ENCODE measurements at places on chromosomes 3 and 15.
A peak's percentile ranks its signal among the peaks of the same experiment; 100 is the strongest.

DNA sequence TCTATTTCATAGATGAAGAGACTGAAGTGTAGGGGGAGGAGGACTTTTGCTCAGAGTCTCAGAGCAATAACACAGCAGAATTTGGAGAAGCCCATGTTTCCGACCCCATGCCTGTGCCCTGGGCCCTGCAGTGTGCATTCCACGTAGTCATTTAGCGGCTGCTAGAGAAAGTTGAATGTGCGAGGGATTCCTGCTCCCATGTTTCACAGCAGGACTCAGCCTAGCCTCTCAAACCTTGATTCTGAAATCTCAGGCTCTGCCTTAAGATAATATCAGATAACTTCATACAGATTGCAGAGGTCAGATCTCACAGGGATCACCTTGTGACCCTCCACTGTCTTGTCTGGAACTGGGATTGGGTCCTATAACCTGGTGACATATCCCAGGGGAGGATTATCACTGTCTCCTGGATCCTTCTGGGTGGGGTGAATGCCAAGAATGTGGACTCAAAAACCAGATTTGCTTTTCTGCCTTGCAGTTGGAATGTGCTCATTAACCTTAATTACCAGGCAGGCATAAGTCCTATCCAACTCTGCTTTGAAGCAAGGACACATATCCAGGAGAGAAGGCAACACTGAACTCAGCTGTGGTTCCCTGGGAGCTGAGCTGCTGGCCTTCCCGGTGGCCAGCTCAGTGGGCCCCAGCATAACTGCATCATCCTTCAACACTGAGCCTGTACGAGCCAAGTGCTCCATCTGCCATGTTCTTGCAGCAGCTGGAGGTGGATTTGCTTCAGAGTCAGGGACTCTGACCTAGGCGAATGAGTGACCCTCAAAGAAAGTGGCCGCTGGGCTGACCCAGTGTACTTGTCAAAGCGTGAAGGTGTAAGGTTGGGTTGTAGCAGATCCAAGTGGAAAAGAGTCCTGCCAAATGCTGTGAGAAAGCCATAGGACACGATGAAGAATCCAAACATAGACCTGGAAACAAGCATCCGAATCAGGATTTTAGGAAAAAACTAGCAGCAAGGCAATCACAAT is 43.0 kb downstream of the CTXND1 start:
- no peak for DNase-seq

GRCh38 chr15:26771578-26772153 is 1.2 kb downstream of the GABRB3 start:
- peak; percentile 49 for DNase-seq

- DNase-seq = no peak
These were observed 103.0 kb downstream of the SUCNR1 start for GRCh38 chr3:151976211-151977050.

GRCh38 chr3:19972054-19972453 is 25.2 kb downstream of the RAB5A start:
- no peak for DNase-seq

- no peak for DNase-seq
These were observed 172.0 kb downstream of the MCTP2 start for GRCh38 chr15:94403331-94403730.

DNA sequence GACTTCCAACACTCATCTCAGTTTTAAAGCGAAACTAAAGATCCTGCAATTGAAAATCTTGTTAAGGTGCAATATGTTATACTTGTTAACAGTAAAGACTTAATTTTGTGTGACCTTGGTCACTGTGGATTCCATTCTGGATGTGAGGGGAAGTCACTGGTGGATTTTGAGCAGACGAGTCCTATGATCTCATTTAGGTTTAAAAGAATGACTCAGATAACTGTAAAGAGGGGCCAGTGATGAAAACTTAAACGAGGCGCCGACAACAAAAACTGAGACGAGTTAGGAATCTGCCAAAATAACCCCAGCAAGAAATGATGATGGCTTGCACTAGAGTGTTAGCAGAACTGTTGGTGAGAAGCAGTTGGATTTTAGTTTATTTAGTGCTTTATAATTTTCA is 56.5 kb downstream of the LRRC28 start:
- no peak for DNase-seq

- DNase-seq = no peak
These were observed 271.5 kb downstream of the IL5RA start for GRCh38 chr3:2838546-2839157.

- no peak for DNase-seq
These were observed 10.3 kb downstream of the GK5 start for GRCh38 chr3:142215106-142215505.

GRCh38 chr15:69758291-69758771 is 305.7 kb downstream of the RPLP1 start:
- DNase-seq = no peak

DNA sequence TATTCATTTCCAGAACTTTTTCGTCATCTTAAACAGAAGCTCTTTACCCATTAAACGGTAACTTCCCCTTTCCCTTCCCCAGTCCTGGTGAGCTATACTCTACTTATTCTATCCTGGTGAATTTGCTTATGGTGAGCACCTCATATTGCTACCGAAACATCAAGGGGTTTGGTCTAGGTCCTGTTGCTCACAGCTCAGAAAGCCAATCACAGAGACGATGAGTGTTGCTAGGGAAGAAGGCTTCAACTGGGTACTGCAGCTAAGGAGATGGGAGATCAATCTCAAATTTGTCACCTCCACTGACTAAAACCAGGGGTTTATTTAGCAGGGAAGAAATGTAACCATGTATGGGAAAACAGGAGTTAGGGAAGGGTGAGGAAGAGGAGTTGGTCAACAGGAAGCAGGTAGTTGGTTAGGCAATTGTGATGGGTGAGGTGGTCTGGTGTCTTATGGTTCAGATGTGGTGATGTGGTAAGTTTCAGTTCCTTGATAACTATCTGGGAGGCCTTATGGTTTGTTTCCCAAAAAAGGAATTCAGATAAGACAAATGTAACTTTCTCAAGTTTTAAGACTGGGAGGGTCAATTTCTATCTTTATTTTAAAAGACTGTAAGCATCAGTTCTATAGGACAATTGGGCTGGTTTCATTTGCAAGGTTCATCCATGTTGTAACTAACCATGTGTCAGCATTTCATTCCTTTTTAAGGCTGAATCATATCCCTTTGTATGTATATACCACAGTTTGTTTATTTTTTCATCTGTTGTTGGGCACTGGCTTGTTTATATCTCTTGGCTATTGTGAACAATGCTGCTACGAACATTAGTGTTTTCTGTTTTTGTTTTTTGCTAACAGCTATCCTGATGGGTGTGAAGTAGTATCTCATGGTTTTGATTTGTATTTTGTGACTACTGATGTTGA is 24.3 kb downstream of the ARHGAP11B start:
- no peak for DNase-seq

- no peak for DNase-seq
These were observed 254.2 kb upstream of the NR2F2 start for GRCh38 chr15:96076350-96076749.

DNA sequence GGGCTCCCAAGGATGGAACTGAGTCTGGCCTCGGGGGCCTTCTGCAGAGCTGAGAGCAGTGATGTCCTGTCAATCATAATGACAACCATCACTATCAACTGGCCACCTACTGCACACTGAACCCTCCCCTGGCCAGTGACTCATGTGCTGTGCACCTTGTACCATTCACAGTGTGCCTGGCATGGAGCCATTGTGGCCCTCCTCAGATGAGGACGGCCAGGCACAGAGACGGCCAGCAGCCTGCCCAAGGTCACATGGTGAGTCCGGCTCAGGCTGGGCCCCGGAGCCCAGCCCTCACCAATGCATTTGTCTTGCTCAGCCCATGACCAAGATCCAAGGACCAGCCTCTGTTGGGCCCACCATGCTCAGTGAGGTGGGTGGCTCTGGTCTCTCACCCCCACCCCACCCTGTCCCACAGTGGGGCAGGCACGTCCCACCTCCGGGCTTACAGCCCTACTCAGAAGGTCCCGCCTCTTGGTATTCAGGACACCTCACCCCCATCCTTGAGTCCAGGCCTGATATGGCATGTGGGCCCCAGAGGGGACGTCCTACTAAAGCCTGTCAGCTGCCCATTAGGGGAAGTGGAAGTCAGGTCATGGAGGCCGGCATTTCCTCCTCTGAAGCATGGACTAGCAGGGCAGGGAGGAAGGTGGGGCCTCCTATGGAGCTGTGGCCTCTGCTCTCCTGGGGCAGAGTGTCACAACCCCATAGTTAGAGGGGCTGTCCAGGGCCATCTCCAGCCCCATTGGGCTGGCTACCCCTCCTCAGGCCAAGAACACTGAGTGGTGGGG is 35.9 kb upstream of the TMEM115 start:
- no peak for DNase-seq

- peak; percentile 11 for DNase-seq
These were observed 921 bp downstream of the MGLL start for GRCh38 chr3:127821394-127821793.

- no peak for DNase-seq
These were observed 586.3 kb downstream of the ROBO2 start for GRCh38 chr3:77626157-77626556.

DNA sequence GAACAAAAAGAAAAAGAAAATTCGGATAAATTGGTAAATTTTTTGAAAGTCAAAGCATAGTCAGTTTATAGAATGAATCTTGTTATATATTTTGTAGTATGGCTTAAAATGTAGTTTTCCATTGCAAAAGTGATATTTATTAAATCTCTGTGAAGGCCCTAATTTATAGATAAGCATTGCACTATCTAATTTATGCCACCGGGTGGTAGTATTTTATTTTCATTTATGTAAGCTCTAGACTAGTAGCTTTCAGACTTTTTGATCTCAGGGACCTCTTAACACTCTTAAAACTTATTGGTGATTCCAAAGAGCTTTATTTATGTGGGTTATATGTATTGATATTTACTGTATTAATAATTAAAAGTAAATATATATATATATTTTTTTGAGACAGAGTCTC is 133.9 kb upstream of the LRRFIP2 start:
- peak; percentile 1 for DNase-seq

GRCh38 chr3:195139876-195140240 is 131.1 kb downstream of the XXYLT1 start:
- no peak for DNase-seq

GRCh38 chr15:66042624-66043023 is 173.3 kb downstream of the RAB11A start:
- DNase-seq = no peak

- no peak for DNase-seq
These were observed 100.1 kb downstream of the VGLL3 start for GRCh38 chr3:86890741-86891396.

- DNase-seq = no peak
These were observed 7.7 kb upstream of the IVD start for GRCh38 chr15:40397688-40398412.

- DNase-seq = peak; percentile 70
These were observed 12.9 kb downstream of the CD276 start for GRCh38 chr15:73697033-73697467.

- DNase-seq = no peak
These were observed 49.3 kb upstream of the XCR1 start for GRCh38 chr3:46076606-46077005.

- DNase-seq = no peak
These were observed 24.8 kb downstream of the SPCS1 start for GRCh38 chr3:52730681-52731080.

- DNase-seq = no peak
These were observed 27.1 kb upstream of the PIK3CB start for GRCh38 chr3:138861798-138862197.

DNA sequence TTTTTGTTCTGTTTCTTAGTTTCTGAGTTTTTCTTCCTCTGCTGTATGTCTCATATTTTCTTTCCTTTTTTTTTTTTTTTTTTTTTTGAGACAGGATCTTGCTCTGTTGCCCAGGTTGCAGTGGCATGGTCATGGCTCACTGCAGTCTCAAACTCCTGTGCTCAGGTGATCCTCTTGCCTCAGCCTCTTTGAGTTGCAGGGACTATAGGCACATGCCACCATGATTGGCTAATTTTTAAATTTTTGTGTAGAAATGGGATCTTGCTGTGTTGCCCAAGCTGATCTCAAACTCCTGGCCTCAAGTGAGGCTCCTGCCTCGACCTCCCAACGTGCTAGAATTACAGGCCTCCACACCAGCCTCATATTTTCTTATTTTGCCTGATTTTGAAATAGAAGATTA is 51.9 kb downstream of the CTDSPL2 start:
- no peak for DNase-seq

GRCh38 chr3:81470524-81471278 is 290.7 kb downstream of the GBE1 start:
- DNase-seq = no peak

GRCh38 chr15:77483425-77484140 is 62.9 kb downstream of the HMG20A start:
- DNase-seq = no peak

DNA sequence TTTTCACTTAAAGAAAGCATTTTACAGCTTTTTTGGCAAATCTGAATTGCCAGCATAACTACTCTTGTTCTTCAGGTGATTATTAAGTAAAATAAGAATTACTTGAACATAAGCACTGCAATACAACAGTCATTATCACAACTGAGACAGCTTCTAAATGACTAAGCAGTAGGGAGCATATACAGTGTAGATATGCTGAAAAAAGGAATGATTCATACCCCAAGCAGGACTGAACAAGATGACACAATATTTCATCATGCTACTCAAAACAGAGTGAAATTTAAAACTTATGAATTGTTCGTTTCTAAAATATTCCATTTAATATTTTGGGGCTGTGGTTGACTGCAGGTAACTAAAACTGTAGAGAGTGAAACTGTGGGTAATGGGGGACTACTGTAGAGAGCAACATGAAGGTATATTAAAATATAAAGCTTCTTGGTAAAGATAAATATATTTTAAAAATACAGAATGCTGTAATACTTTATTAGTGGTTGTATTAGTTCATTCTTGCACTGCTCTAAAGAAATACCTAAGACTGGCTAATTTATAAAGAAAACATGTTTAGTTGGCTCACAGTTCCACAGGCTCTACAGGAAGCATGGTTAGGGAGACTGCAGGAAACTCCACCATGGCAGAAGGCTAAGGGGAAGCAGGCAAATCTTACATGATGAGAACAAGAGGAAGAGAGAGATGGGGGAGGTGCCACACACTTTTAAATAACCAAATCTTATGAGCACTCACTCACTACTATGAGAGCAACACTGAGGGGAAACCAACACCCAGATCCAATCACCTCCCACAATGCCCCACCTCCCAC is 84.8 kb downstream of the DCLK3 start:
- no peak for DNase-seq

- DNase-seq = peak; percentile 84
These were observed 46.8 kb downstream of the CYP11A1 start for GRCh38 chr15:74320352-74321247.

Data from NCI-H1092 treated with DMSO at 0.1 percent for 48 hours (cell line).